ENCODE measurements at places on chromosomes 2 and 18. TPM values are rescaled to one million over a fixed set of nuclear protein-coding genes. Genes with fewer than 3 reads are reported as not detected.

Gene ASXL2
- polyA plus RNA-seq, result 4.8 TPM

Gene SMYD1
- not detected for polyA plus RNA-seq

Gene KCNS3
- polyA plus RNA-seq, result 0.67 TPM

Gene GLS
- 43.2 TPM for polyA plus RNA-seq

Gene EHD3
- polyA plus RNA-seq, result 2.7 TPM

Gene SPIRE1
- polyA plus RNA-seq, result 1.9 TPM

Gene ZSWIM2
- not detected for polyA plus RNA-seq

Gene MEIS1
- polyA plus RNA-seq, result 3.2 TPM

Gene RUFY4
- polyA plus RNA-seq, result not detected

Gene OSR1
- polyA plus RNA-seq, result 12.2 TPM

All from small intestine (tissue), 16 donors.